ENCODE measurements at places on chromosomes 5 and 9. TPM values are rescaled to one million over a fixed set of nuclear protein-coding genes. Genes with fewer than 3 reads are reported as not detected.

SEMA6A gene
- total RNA-seq: 0.18 TPM

IL5 gene
- total RNA-seq: not detected

PKD2L2 gene
- total RNA-seq: not detected

ADRA1B gene
- 11.2 TPM for total RNA-seq

GFPT2 gene
- 50.9 TPM for total RNA-seq

PCDHB3 gene
- not detected for total RNA-seq

PCA3 gene
- total RNA-seq: not detected

HSD17B3 gene
- 0.17 TPM for total RNA-seq

Measured in A549 treated with RU486 at 1 μM for 4 hours (cell line).